GM23338 (cell line): ENCODE measurements at places on chromosomes 16 and 17. TPM values are rescaled to one million over a fixed set of nuclear protein-coding genes. Genes with fewer than 3 reads are reported as not detected.

DNA sequence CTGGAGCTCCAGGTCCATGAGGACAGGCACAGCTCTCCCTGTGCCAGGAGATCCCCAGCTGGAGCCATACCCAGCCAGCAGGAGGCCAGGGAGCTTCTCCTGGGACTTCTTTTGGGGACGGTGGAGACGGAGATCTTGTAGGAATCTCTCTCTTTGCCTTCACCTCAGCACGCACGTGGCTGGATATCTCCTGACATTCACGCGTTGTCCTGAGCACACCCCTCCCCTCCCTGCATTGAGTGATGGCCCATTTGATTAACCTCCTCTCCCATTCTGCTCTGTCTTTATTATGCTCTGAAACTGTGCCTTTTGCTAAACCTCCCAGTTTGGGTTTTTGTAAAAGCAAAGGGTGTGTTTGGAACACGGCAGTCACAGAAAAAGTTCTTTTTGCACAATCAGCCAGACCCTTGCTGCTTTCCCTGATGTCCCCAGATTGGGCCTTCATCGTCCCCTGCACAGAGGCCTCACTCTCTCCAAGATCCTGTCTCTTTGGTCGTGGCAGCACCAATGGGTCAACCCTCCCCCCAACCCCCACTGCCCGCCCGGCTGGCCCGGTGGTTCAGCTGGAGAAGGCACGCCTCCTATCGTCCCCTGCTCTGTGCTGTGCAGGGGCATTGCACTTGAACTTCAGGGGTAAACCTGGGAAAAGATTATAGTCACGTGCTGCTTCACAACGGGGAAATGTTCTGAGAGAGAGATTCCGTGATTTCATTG is 32.5 kb upstream of the LGALS9 start:
- H3K36me3 ChIP-seq: no peaks in the 10 kb centered on the region; the same call in 1 of the 2 replicates
- no peak for DNase-seq
- H3K27ac ChIP-seq: no peak overlapping the region
- H3K4me1 ChIP-seq: peaks cover 5% of the 10 kb centered on the region; the same call in 1 of the 2 replicates
- no peaks in the 10 kb centered on the region for H3K27me3 ChIP-seq
- no peak overlapping the region for H3K4me3 ChIP-seq

- H3K27ac ChIP-seq: no peak overlapping the region
- peaks cover 85% of the 10 kb centered on the region for H3K27me3 ChIP-seq
- H3K4me1 ChIP-seq: peaks cover 15% of the 10 kb centered on the region
These were observed 5.2 kb upstream of the RAI1 start for GRCh38 chr17:17675925-17676534.

DNA sequence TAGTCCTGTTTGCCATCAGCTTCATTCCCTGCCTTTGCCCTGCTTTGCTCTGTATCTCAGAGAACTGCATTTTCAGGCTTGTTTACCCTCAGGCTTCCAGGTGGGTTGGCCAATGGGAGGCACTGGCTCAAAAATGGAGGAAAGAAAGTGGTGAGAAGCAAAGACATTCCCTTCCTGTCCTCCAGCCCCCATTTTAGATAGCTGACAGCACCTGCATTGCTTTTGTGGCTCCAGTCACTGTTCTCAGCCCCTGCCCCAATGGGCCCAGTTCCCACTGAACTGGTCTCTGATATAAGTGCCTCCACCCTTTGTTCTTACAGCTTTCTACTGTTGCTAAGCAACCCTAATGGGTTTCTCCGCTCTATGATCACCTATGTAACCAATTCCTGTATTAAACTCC is 19.4 kb upstream of the SDK2 start:
- H3K36me3 ChIP-seq: no peaks in the 10 kb centered on the region
- no peak overlapping the region for H3K4me3 ChIP-seq
- DNase-seq: no peak
- H3K27ac ChIP-seq: no peak overlapping the region
- no peaks in the 10 kb centered on the region for H3K27me3 ChIP-seq

DNA sequence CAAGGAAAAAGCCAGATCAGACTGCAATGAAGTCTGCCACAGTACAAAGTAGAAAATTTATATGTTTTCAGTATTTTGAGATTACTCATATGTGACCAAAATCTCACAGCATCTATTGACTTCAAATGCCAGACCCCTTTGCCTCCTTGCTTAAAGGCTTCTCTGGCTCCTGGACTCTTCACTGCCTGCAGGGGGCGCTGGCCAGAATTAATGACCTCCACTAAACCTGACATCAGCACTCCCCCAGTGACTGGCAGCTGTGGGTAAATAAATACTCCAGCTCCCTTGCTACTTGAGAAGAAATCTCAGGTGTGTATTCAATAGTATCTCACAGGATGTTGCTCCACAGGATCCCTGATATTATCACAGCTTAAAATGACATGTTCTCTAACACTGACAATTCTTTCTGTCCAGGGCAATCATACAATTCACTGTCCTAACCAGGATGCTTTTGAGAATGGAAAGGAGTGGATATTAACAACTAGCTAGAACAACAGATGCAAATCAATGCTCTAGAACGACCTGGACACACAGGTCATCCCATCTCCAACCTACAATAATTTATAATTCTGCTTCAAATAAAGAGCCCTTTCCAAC is 4.0 kb downstream of the BECN1 start:
- DNase-seq: peak; percentile 93
- peak overlapping the region; percentile 63; the same call in 1 of the 2 replicates for H3K27ac ChIP-seq
- H3K4me3 ChIP-seq: no peak overlapping the region
- peaks cover 17% of the 10 kb centered on the region for H3K36me3 ChIP-seq

DNA sequence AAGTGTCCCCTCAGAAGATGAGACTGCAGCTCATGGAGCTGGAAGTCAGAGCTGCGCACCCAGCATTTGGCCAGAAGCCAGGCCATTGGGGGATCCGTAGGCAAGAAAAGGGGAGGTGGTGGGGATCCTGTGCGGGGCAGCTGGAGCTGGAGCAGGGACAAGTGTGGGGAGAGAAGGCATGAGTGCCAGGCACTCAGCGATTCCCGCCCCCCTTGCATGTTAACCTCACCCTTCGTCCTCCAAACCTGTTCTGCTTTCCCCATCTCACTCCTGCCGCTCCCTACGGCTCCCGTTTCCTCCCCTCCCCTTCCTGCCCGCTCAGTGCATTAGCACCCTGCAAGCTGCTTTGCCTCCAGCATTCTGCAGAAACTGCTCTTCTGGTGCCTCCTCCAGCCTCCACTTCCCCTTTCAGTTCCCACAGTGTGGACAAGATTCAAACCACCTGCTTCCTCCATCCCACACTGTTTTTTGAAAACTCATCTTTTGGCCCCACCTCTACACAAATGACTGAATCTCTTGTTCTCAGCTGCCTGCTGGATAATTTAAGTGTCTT is 5.6 kb downstream of the ALOX15 start:
- H3K27ac ChIP-seq: no peak overlapping the region
- peaks cover 43% of the 10 kb centered on the region for H3K27me3 ChIP-seq
- H3K36me3 ChIP-seq: no peaks in the 10 kb centered on the region
- DNase-seq: peak; percentile 41
- peaks cover 20% of the 10 kb centered on the region for H3K4me1 ChIP-seq

- H3K36me3 ChIP-seq: no peaks in the 10 kb centered on the region
- H3K27me3 ChIP-seq: no peaks in the 10 kb centered on the region
- H3K4me1 ChIP-seq: no peaks in the 10 kb centered on the region
- H3K4me3 ChIP-seq: no peak overlapping the region
- no peak overlapping the region for H3K27ac ChIP-seq
- no peak for DNase-seq
These were observed 68.1 kb upstream of the GRIN2A start for GRCh38 chr16:10250137-10250828.

- DNase-seq: no peak
- no peaks in the 10 kb centered on the region for H3K4me1 ChIP-seq
- H3K27ac ChIP-seq: no peak overlapping the region
- H3K27me3 ChIP-seq: no peaks in the 10 kb centered on the region
- H3K4me3 ChIP-seq: no peak overlapping the region
- H3K36me3 ChIP-seq: no peaks in the 10 kb centered on the region
These were observed 242.7 kb downstream of the GSG1L start for GRCh38 chr16:27820646-27821345.

Gene EPX
- total RNA-seq: 0.10 TPM in 1 of 2 replicates, not detected in the other

Gene HBZ
- not detected in 2 replicates for total RNA-seq
